ENCODE measurements at places on chromosomes 2 and 18.

- DNase-seq = peak; percentile 42
Measured at GRCh38 chr2:62287899-62288880, 92.3 kb downstream of the B3GNT2 start.

DNA sequence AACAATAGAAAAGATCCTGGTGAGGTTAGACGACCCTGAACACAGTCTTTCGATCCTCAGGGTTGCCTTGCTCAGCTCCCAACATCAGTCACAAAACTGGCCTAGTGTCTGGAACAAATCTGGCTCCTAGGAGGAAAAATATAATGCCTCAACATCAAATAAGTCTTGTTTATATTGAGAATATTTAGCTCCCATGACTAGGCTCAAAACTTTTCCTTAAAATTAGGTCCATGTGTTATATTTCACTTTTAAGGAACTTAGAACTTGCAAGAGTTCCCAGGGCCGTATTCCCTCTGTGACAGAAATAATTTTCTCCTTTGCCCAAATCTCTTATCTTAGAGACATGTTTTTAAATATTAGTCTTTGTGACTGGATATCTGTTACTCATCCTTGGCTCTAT is 819.7 kb upstream of the ZEB2 start:
- no peak for DNase-seq

GRCh38 chr2:191560411-191560980 is 117.4 kb upstream of the NABP1 start:
- no peak for DNase-seq

- no peak for DNase-seq
Measured at GRCh38 chr2:208320686-208321085, 54.6 kb downstream of the PIKFYVE start.

DNA sequence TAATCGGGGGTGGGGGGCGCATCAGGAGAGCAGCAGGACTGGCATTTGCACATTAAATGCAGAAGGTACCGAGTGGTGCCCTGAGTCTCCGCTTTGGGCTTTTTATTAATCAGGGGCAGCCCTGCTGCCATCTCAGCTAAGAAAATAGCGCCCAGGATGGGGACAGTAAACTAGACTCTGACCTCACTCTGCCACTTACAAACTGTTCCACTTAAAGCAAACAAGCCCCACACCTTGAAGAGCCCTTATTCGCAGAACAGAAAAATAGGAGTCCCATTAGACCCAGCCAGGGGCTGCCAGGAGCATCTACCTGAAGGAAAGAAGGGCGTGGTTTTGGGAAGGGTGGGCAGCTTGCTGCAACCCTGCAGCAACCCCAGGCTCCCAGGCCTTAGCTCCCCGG is 165.3 kb downstream of the TNS1 start:
- DNase-seq = no peak

DNA sequence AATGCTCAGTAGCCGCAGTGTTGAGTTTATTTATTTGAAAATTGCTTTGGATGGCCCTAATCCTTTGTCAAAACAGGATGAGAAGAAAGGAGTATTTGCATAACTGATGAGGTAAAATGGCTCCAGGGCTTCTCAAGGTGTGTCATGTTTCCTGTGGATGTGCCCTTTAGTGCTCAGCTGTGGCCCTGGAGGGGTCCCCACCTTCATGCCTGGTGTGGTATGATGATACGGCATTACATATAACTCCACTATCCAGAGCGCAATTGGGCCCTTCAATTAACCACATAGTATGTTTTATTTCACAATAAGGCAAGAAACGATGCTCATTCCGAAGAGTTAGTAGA is 39.8 kb upstream of the TMEM178A start:
- no peak for DNase-seq

GRCh38 chr2:181311837-181312236 is 145.3 kb upstream of the ITGA4 start:
- DNase-seq = no peak

- DNase-seq = no peak
Measured at GRCh38 chr2:151756820-151757219, 22.5 kb upstream of the NEB start.

DNA sequence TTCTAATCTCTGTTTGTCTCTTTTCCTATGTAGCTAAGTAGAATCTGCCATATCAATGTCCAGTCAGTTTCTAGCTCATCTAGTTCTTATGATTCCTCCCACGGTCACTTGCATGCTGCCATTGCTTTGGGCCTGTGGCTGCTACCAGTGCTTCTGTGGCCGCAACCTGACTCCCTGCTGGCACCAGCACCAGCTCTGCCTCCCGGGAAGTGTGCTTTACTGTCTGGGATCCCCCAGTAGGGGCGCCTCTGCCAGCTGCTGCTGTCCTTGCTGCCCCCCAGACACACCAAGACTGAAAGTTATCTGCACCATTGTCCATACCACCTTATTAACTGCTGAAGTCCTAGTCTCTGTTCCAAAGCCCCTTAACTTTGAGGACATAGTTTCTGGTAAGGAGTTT is 56.3 kb downstream of the RAPGEF4 start:
- no peak for DNase-seq

DNA sequence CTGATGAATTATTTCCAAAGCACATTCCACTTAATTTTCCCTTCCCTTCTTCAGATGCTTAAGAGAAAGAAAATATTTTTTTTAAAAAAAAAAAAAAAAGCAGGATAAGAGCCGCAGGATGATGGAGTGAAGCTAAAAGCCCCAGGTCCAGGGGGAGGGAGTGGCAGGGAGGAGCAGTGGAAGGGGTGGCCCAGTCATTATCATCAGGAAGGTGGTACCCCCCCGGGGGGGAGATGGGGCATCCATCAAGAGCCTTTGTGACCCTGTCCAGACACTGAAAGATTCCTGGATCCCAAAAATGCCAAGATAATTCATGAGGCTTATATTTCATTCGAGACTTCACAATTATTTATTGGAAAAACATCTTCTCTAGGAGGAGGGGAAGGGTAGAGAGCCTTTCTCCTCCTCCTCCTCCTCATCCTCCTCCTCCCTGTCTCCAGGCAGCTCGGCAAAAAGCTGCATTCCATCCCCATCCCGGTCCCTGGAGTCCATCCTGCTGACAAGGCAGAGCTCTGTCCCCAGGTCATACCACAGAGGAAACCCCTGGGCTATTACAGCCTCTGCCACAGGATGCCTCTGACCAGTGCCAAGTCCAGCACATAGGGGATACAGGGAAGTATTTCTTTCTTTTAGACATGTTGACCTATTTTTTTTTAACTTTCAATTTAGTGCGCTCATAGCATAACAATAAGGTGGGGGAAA is 125.3 kb downstream of the TWIST2 start:
- no peak for DNase-seq

DNA sequence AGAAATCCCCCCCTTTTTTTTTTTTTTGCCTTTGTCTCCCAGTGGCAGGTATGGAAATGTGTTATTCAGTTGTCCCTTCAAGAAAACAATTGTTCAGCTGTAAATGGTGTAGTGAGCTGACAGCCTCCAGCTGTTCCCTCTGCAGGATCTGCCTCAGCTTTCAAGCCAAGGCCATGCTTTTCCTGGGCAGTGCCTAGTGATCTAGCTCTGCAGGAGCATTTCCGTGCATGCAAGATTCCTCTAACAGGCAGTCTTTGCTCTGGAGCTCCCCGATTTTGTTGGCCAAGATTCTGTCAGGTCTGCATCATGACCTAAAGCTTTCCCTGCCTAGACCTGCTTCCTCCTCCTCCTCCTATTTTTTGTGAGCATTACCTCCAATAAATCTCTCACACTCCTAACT is 300.7 kb upstream of the UBE2E3 start:
- no peak for DNase-seq

DNA sequence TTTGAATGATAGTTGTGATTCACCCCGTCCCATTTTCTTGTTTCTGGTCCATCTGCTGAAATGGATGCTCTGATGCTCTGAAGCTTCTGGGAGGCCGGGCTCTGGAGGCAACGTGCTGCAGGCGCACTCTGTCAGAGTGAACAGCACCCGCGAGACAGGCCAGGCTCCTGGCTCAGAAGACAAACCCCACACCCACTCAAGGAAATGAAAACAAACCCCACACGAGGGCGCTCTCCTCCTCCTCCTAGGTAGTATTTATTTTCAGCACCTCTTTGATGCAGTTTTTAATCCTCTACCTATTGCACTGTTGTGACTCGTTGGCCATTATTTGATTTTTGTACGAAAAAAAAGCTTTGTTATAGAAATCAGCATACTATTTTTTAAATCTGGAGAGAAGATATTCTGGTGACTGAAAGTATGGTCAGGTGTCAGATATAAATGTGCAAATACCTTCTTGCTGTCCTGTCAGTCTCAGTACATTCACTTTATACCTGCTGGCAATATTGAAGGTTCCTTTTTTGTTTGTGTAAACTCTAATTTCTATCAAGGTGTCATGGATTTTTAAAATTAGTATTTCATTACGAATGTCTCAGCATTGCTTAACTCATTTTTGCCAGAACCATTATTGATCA is 10.3 kb upstream of the CHST10 start:
- peak; percentile 31 for DNase-seq

DNA sequence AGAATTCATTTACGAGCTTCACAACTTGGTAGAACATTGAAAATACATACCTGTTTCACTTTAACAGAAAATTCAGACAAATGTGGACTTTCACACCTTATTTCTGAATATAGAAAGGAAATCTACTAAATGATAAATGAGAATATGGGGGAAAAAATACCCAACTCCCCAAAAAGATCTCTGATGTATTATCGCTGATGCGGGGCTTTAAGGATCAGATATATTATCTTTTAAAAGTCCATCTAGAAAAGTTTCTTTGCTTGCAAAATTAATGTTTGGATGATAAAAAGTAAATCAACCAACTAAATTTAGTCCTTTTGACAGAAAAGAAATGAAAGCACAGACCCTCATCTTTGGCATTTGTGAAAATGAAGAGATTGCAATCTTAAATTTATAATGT is 540.1 kb upstream of the CHAC2 start:
- DNase-seq = no peak

GRCh38 chr2:74391209-74391579 is 11.1 kb upstream of the DCTN1 start:
- no peak for DNase-seq

DNA sequence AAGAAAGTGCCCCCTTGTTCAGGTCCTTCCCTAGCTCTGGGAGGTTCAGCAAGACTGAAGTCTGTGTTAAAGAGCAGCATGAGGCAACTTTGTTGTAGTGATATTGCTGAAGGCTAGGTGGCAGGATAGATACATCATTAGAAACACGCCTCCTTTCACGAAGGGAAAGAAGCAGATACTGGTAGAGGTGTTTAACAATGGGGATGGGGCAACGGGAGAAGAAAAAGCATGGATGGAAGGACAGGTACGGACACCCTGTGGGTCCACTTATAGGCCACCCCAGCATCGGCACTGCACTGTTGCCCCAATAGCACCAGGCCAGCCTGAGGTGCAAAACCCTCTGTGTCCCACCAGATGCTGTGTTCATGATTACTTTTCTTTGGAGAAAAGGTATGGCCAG is 3.5 kb upstream of the IGFBP5 start:
- DNase-seq = no peak

- no peak for DNase-seq
Measured at GRCh38 chr2:18721038-18721922, 131.9 kb upstream of the NT5C1B start.

DNA sequence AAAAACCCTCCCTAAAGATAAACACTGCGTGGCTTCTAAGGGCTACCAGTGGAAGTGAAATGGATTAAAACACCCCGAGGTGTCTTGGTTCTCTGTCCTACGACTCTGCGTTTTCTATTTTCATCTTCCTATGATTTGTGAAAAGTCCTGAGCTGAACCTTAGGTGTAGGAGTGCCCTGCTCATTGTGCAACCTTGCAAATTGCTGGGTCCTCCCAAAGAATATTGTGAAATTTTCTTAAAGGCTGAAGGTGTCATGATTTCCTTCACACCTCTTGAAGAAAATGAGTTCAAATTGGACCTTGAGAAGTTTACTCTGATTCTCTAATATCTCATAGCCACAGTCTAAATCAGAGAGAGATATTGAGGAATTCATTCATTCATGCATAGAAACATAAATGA is 1.8 kb upstream of the SLC19A3 start:
- DNase-seq = no peak

GRCh38 chr2:101310834-101311695 is 2.6 kb upstream of the RNF149 start:
- no peak for DNase-seq

- DNase-seq = no peak
Measured at GRCh38 chr18:48761582-48761981, 189.2 kb downstream of the SMAD7 start.

- no peak for DNase-seq
Measured at GRCh38 chr2:139790136-139790535, 1009.9 kb upstream of the NXPH2 start.

DNA sequence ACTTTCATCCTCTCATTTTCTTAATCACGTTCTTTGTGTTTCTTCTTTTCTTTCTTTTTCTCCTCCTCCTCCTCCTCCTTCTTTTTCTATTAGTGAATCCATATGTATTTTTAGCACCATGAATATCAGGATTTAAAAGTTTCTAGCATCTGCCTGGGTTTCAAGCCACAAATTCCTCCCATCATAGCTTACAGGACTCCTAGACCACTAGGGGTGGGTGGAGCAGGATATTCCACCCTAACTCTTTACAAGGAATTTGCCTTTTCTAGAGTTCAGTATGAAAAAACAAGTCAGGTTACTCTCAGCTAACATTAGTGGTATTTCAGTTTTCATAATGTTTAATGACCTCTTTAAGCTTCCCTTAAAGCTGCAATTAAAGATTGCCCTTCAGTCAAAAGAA is 19.1 kb upstream of the LRRTM1 start:
- DNase-seq = no peak

DNA sequence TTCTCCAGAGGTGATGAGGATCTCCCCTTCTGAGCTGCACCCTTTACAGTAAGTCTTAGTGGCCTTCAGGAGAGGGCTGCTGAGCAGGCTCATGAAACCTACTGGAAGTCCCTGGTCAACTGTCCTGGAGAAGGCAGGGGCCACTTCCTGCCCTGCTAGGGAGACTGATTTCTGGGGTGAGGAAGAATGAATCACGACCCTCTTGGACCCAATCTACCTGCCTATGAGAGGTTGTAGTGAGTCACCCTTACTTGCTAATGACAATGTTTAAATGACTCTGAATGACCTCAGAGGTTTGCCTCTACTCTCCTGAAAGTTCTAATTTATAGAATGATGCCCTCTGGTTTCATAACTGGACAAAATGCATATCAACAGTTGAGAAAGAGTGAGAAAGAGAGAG is 79.4 kb upstream of the FAM136A start:
- no peak for DNase-seq

DNA sequence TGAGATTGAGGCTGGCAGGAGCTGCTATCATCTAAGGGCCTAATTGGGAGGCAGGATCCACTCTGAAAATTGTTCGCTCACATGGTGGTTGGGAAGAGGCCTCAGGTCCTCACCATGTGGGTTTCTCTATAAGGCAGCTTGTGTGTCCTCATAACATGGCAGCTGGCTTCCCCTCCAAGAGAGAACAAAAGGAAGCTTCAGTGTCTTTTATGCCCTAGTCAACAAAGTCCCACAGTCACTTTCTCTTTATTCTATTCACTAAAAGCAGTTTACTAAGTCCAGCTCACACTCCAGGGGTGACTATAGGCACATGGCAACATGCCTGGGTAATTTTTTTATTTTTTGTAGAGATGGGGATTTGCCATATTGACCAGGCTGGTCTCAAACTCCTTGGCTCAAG is 5.8 kb upstream of the ITGAV start:
- no peak for DNase-seq
